Kidney capillary endothelial cell (primary cell): ENCODE measurements at places on chromosomes 12 and 14.

- DNase-seq, result no peak
Observed at GRCh38 chr12:127133675-127134335, 1133.2 kb upstream of the TMEM132C start.

- no peak for DNase-seq
Observed at GRCh38 chr14:95228240-95228639, 70.9 kb upstream of the DICER1 start.

GRCh38 chr12:97148941-97149559 lies 242.0 kb downstream of the NEDD1 start:
- DNase-seq, result peak; percentile 38

GRCh38 chr14:102778338-102779083 lies 1.3 kb downstream of the TRAF3 start:
- no peak for DNase-seq

GRCh38 chr14:64089920-64090319 lies 204.3 kb downstream of the ESR2 start:
- DNase-seq, result no peak

DNA sequence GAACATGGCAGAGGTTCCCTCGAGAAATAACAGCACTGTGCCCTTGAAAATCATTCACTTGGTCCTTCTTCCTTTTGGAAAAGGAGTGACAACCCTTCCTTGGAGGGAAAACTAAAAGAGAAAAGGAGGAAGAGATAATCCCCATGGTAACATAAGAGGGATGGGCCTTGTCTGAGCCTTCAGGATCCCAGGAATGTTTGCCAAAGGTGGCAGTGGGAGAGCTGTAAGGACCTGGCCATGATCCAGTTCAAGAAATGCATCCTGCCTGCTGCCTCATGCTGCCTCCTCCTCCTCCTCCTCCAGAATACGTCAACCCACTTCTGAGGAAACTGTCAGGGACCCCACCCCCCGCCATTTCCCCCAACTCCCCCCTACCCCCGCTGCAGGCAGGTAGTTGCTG lies 118.8 kb downstream of the KCNK10 start:
- DNase-seq, result no peak

- peak; percentile 58 for DNase-seq
Observed at GRCh38 chr12:47949441-47950341, 13.7 kb upstream of the TMEM106C start.

DNA sequence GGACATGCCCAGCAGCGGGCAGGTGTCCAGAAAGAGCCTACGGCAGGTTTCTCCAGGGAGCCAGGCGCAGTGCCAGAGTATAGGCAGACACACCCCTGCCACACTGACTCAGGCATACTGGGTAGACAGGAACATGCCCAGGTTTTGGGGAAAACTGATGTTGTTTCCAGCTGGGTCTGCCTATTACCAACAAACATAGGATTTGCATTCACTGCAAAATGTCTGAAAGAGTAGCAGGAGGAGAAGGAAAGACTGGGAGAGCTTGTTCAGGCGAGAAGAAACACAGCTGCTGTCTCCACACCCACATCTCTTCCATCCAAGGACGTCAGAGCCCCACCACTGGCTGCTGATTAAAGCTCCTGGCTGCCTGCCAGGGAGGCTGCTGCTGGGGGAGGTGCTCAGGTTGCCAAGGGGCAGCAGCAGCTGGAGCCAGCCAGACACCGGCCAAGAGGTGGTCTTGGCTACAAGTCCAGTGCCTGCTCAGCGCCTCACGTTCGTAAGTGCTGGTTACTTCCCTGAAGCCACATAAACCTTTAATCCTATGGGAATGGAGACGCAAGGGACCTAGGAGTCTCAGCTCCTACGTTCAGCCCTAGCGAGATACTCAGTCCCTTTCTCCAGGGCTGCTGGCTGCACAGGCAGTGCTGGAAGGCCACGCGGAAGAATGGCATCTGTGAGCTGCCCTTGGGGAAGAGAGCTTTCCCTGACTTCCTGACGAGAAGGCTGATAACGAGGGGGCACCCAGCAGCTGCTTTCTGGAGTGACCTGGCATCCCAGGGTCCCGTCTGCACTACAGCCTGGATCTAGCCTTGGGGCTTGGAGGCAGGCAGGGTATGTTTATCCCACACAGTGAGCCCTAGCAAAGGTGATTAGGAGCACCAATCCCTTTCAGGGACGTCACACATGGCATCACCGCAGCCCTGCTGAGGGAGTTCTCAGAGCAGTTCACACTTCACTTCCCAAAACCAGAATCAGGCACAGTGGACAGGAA lies 58.1 kb downstream of the PLEKHG3 start:
- DNase-seq, result peak; percentile 52

DNA sequence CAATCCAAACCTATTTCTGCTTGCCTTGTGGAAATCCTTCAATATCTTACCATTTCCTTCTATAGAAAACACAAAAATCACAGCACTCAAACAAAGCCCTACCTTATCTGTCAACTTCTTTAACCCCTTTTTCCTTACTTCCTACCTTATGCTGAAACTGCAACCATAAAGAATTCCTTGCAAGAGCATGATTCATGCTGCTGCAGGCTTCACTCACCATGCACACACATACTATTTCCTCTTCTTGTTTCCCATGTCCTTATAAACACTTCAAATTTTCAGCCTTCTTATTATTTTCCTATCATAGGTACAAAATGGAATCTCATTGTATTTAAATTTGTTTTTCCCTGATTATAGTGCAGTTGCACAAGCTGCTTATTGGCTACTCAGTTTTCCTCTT lies 23.3 kb downstream of the LMNTD1 start:
- DNase-seq, result peak; percentile 27

DNA sequence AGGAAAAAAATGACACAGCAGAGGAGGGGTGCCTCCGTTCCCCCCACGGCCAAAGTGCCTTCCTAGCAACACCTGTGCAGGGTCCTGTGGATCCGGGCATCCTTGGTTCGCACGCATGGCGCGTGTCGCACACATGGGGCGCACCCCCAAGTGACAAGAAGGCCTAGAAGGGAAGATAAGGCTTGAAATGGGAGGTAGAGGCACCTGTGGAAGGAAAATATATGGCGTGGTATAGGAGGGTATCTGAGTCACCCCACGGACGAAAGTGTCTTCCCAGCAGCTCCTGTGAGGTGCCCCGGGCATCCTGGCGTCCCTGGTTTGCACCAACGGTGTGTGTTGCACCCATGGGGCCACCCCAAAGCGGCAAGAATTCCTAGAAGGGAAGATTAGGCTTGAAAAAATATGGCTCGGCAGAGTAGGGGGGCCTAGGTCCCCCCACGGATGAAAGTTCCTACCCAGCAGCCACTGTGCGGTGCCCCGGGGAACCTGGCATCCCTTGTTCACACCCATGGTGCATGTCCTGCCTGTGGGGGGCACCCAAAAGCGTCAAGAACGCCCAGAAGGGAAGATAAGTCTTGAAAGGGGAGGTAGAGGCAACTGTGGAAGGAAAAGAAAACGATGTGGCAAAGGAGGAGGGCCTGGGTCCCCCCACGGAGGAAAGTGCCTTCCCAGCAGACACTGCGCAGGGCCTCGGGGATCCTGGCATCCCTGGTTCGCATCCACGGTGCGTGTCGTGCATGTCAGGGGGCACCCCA lies 280.0 kb downstream of the ALG10 start:
- no peak for DNase-seq

GRCh38 chr12:100185361-100185894 lies 15.2 kb upstream of the ACTR6 start:
- DNase-seq, result no peak

- no peak for DNase-seq
Observed at GRCh38 chr14:70704960-70705359, 63.2 kb downstream of the TTC9 start.

DNA sequence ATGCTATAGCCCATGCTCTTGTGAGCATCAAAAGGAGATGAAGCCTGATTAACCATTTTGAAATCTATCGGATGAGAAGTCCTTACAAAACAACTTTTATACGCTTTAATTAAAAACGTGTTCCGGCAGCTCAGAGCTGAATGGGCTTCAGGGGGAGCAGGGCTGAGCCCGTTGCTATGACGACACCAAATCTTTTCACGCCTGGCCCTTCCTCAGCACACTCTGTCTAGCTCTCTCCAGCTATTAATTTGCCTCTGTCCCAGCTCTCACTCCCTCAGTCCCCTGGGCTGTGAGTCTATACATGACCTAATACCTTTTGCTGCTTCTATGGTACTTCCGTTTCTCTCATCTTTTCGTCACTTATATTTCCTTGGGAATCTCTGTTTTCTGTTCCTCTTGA lies 15.8 kb downstream of the FOXA1 start:
- DNase-seq, result no peak

DNA sequence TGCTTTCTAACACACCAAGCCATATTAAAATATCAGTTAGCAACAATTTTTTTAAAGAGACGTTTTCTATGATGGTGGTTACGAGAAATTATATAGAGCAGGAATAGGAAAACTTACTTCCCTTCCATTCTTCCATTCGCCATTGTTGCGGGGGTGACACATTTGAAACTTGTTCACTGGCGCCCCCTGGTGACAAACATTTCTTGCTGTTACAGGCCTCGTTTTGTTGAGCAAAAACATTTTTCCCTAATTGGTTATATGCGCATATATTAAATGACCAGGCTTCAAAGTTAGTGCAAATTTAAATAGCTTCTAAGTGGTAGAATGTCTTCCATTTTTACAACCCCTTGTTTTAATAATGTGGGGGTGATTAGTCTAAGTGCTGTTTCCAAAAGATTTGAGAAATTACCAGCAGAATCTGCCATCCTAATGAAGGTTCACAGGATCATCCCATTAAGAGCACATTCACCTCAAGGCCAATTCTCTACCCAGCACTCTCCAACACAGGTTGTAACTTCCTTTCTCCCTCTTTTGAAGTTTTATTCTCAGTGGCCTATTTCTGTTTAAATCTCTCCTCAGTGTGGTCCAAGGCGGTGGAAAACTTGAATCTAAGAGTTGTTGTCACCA lies 1124.7 kb downstream of the FLRT2 start:
- DNase-seq, result peak; percentile 26

GRCh38 chr12:13211191-13211858 lies 14.8 kb downstream of the EMP1 start:
- DNase-seq, result no peak

DNA sequence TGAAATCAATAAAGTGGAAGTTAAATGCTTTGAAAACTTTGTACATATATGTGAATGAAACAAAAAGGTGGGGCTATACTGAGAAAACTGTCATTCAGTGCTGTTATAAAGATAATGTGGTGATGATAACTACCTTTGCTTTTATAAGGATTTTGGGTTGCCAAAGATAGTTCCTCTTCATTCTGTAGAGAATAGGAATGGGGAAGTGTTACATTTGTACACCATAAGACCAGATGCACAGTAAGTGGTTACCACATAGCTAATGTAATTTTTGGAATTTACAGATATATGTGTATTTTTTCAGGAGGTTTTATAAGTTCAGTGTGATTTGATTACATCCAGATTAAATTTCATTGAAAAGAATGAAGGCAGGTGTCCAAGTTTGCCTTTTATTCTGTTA lies 18.1 kb downstream of the RAB21 start:
- DNase-seq, result no peak

DNA sequence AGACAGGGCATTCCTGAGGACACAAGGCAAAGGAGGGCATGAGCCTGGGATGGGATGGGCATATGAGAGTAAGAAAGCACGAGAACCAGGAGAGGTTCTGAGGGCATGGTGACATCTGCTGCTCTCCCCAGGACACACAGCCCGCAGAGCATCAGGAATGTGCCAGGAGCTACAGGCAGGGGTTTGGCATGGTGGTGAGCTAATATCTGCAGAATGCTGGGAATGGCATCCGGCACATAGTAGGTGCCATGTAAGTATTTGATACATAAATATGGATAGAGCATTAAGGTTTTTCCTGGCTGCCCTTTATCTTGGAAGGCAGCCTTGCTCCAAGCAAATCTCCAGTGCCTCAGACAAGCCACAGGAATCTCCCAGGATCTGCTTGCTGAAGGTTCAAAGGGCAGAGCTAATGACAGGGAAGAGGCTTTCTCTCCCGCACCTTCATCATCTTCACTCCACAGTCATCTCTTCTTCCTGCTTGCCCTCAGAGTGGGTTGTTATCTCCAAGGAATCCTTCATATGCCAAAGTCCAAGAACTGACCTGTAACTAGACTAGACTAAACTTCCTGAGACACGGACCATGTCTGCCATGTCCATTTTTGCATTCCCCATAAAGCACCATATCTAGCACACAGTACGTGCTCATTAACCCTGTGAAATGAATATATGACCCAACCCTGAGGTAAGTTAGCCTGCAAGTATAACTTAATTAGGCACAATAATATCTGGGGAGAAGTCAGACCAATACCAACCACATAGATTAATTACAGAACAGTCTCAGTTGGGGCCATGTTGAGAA lies 62.0 kb upstream of the SCN8A start:
- DNase-seq, result no peak

- no peak for DNase-seq
Observed at GRCh38 chr12:69828897-69829296, 3.9 kb downstream of the MYRFL start.

DNA sequence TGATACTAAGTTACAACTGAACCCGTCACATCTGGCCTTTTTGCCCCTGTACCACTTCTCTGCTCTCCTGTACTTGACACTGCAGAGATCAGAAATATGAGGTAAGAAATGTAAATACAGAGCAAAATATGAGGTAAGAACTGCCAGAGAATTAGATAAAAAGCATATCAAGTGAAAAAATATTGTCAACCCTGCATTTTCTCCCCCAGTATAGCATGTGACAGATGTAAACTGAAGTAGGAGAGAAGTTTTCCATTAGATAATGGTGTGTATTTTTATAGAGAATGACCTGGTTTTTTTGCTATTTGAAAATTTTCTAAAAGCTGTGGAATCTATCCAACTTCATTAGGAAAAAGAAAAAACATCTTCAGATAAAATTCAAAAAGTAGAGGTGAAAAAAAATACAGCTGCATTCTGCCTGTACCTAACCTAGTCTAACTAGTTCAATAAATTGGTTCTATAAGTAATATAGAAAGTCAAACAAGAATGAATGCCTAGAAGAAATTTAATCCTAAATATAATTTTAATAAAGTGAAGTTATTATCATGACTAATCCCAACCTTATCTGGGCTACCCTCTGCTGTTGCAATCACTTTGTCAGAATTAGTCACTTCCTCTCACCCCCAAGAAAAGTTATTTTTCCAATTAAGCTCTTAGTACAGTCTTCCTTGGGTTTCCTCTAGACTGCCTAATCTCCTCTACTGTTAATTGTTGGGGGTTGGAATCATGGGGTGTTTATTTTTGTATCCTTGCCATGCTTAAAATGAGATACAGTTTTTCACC lies 210.0 kb downstream of the RASSF9 start:
- peak; percentile 72 for DNase-seq

GRCh38 chr14:52950410-52950897 lies 396 bp downstream of the FERMT2 start:
- DNase-seq, result peak; percentile 63

DNA sequence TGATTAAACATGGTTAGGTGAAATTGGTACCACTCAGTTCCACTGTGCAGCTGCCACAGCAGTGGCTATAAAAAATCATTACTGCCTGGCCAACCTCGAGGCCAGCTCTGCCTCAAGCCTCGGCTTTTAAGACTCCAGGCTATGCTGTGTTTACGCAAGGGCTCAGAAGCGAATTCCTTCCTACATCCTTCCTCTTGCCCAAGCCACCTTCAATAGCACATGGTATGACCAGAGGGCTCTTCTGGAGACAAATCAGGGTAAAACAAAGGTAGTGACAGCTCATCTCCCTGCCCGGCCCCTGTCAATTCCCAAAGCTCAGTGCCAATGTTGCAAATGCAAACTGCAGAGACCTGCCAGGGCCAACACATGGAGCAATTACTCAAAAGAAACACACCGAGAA lies 31.9 kb downstream of the NUAK1 start:
- DNase-seq, result peak; percentile 22

GRCh38 chr14:31270196-31270772 lies 62.7 kb upstream of the HECTD1 start:
- no peak for DNase-seq

GRCh38 chr14:68851078-68851477 lies 58.2 kb upstream of the ZFP36L1 start:
- no peak for DNase-seq
